ENCODE measurements at places on chromosomes 7 and 10. TPM values are rescaled to one million over a fixed set of nuclear protein-coding genes. Genes with fewer than 3 reads are reported as not detected.

Gene DKK1
- total RNA-seq: 3.0 TPM

Gene ZNF786
- total RNA-seq: 11.6 TPM

Gene FAM25C
- total RNA-seq: not detected

Gene HHEX
- total RNA-seq: 2.0 TPM

Gene ZNF365
- 16.2 TPM for total RNA-seq

Gene SLC16A12
- total RNA-seq: 2.2 TPM

Gene CACNB2
- total RNA-seq: 6.9 TPM

Gene UCN3
- total RNA-seq: not detected

Gene SHH
- total RNA-seq: 0.98 TPM

Gene UTF1
- not detected for total RNA-seq

Gene PLEKHS1
- not detected for total RNA-seq

Gene SFRP4
- total RNA-seq: 2.5 TPM

Gene NXPH1
- 34.9 TPM for total RNA-seq

Gene WIPF3
- total RNA-seq: 6.6 TPM

Gene HGF
- 8.6 TPM for total RNA-seq

Gene ADRB1
- total RNA-seq: 2.0 TPM

Gene CYP26A1
- total RNA-seq: 22.9 TPM

Gene FAM180A
- total RNA-seq: not detected

Gene JAZF1
- 41.6 TPM for total RNA-seq

Gene OPN1SW
- not detected for total RNA-seq

Gene NEUROD6
- total RNA-seq: 325 TPM

Gene GALNT17
- total RNA-seq: 26.3 TPM

Gene FAS
- total RNA-seq: 2.0 TPM

Gene SLC29A4
- 12.3 TPM for total RNA-seq

Gene FAM20C
- total RNA-seq: 16.2 TPM

Gene C10orf90
- total RNA-seq: 0.49 TPM

Gene LRRC18
- total RNA-seq: not detected

Gene PIK3AP1
- total RNA-seq: 1.5 TPM

Measured in temporal lobe (tissue), 4 donors.